ENCODE measurements at places on chromosomes 3 and 15.

DNA sequence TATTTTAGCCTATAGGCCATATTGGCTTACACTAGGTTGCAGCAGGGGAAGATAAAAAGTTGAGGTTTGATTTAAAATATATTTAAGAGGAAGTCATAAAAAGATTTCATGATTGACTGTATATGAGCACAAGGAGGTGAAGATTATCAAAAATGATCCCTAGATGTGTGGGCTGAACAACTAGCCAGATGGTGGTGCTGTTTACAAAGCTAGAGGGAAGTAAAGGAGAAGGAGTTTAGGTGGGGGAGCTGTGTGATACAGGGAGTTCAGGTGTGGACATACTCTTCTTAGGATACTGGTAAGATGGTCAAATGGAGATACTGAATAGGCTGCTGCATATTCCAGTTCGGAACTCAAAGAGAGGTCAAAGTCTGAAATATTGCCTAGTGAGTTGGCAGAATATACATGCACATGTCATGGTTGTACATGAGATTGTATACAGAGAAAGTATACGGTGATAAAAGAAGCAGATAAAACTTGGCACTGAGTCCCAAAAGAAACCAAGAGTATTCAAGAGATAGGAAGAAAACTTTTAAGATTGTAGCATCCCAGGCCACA, 727.8 kb downstream of the NLGN1 start:
- no peak for DNase-seq

DNA sequence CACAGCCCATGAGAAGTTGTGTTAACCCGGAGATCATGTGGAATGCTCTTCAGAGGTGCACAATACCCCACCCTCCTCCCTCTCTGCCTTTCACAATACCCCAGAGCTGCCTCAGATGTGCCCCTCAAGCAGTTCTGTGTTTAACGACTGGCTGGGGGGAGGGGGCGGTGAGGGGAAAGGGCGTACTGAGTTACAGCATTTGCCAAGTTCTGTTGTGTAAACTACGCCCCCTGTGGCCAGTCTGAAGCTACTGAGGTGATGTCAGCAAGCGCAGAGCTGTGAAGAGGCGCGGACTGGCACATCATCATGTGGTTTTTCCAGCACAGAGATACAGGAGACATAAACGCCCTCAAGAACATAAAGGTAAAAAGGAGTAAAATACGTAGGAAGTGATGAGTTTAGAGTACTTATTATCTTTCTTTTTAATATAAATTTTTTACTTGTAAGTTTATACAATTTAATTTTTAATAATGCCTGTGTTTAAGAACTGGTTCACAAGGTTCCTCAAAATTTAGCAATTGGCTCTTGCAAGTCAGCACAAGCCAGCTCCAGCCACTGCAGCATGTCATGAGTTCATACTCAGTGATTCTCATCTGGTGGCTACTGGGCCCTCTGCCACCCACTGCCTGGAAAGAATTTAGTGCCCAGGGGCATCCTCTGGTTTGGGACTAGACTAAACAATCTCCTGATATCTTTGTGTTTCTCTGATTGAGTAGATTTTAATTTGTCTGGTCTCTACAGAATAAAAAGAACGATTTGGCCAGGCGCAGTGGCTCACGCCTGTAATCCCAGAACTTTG, 1.7 kb downstream of the EPB42 start:
- DNase-seq: no peak

DNA sequence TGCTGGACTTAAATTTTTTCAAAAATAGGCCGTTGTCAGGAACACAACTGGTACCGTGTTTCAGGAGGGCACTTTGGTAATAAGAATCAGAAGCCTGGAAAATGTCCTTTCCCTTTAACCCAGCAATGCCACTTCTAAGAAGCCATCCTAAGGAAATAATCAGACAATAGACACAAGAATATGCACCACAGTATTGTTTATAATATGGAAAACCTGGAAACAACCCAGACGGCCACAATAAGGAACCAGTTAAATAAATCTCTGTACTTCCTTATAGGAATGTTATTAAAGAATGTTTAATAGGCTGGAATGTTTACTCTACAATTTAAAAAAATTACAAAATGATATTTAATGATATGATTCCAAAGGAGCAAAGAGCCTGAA, 30.4 kb upstream of the ATP1B3 start:
- DNase-seq: no peak

DNA sequence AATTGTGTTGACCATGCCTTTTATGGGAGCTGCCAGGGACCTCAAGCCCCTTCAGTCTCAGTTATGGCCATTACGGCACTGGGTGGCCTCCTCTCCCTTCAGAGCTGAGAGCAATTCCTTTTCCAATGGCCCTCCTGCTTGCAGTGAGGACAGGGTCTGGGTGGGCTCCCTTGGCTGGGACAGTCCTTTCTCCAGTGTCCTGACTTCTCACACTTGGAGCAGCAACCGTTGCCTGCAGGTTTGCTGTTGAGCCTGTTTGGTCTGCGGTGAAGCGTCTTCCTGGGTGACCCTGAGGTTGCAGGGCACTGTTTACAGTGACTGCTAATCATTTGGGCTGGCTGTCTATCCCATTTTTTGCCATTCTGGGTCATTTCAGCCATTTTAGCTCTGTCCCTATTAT, 3.5 kb upstream of the CCDC80 start:
- DNase-seq: no peak

GRCh38 chr3:42846685-42847522, 28.8 kb downstream of the CYP8B1 start:
- DNase-seq: no peak

- no peak for DNase-seq
Measured at GRCh38 chr3:44077267-44077666, 164.4 kb upstream of the TOPAZ1 start.

DNA sequence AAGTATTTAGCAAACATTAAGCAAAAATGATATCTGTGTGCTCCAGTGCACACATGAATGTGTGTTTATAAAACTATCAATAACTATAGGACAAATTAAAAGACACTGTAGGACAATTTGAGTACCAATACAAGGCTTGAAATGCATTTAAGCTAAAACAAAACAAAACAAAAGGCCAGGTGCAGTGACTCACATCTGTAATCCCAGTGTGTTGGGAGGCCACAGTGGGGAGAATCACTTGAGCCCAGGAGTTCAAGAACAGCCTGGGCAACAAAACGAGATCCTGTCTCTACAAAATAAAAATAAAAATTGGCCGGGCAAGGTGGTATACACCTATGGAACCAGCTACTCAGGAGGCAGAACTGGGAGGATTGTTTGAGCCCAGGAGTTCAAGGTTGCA, 50.7 kb downstream of the CSNK1G1 start:
- DNase-seq: no peak

- DNase-seq: no peak
Measured at GRCh38 chr3:146502887-146503460, 33.6 kb upstream of the PLSCR2 start.

DNA sequence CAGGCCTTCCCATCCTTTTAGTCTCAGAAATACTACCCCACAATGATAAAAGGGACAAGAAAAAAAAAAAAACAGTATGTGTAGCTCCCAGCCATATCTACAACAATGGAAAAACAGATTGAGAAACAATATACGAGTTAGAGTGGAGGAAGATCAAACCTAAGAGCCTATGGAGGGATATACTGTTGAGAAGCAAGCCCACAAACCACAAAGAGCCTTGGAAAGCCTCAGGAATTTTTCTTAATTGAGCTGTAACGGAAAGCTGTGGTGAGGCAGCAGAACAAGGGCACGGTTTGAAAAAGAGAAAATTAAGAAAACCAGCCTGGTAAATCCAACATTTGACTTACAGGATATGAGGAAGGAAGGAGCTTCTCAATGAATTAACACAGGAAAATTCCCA, 21.4 kb downstream of the KPNA1 start:
- no peak for DNase-seq

GRCh38 chr3:150355574-150355973, 52.5 kb upstream of the TSC22D2 start:
- no peak for DNase-seq

- no peak for DNase-seq
Measured at GRCh38 chr15:25468611-25469010, 29.8 kb upstream of the UBE3A start.

All from CD4-positive, alpha-beta T cell (primary cell).